Calu3 (cell line): ENCODE measurements at places on chromosomes 1 and 21. TPM values are rescaled to one million over a fixed set of nuclear protein-coding genes. Genes with fewer than 3 reads are reported as not detected.
A peak's percentile ranks its signal among the peaks of the same experiment; 100 is the strongest.

- peaks cover 22% of the 10 kb centered on the region for H3K36me3 ChIP-seq
- DNase-seq: peak; percentile 20
- H3K27me3 ChIP-seq: no peaks in the 10 kb centered on the region
- peak overlapping the region; percentile 76 for H3K27ac ChIP-seq
- H3K4me1 ChIP-seq: peaks cover 15% of the 10 kb centered on the region
- H3K4me3 ChIP-seq: peak overlapping the region; percentile 78
Measured at GRCh38 chr1:35808450-35809113, 766 bp downstream of the AGO4 start.

DNA sequence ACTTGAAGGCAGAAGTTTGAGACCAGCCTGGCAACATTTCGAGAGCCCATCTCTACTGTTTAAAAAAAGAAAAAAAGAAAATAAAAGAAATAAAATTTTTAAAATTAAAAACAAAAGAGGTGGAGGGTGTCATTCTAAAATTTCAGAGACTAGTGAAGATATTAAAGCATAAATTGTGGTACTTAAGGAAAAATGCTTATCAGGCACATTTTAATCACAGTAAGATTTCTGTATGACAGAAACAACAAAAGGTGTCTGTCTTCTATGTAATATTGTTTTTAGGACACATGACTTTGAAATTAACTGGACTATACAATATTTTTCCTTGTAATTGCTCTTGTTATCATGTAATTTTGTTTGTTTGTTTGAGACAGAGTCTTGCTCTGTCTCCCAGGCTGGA lies 4.6 kb downstream of the WASF2 start:
- H3K4me3 ChIP-seq: no peak overlapping the region
- H3K4me1 ChIP-seq: no peaks in the 10 kb centered on the region
- H3K36me3 ChIP-seq: peaks cover 18% of the 10 kb centered on the region
- DNase-seq: no peak
- H3K27me3 ChIP-seq: no peaks in the 10 kb centered on the region

- H3K27me3 ChIP-seq: no peaks in the 10 kb centered on the region
- no peak overlapping the region for H3K4me3 ChIP-seq
- H3K36me3 ChIP-seq: peaks cover 13% of the 10 kb centered on the region
- H3K27ac ChIP-seq: peak overlapping the region; percentile 84
- H3K4me1 ChIP-seq: peaks cover 63% of the 10 kb centered on the region
Measured at GRCh38 chr1:94612525-94613204, 71.1 kb upstream of the F3 start.

GRCh38 chr1:3159121-3159520 lies 90.1 kb downstream of the PRDM16 start:
- no peaks in the 10 kb centered on the region for H3K4me1 ChIP-seq
- no peak overlapping the region for H3K27ac ChIP-seq
- H3K27me3 ChIP-seq: peaks cover 16% of the 10 kb centered on the region
- no peak for DNase-seq
- no peaks in the 10 kb centered on the region for H3K36me3 ChIP-seq

DNA sequence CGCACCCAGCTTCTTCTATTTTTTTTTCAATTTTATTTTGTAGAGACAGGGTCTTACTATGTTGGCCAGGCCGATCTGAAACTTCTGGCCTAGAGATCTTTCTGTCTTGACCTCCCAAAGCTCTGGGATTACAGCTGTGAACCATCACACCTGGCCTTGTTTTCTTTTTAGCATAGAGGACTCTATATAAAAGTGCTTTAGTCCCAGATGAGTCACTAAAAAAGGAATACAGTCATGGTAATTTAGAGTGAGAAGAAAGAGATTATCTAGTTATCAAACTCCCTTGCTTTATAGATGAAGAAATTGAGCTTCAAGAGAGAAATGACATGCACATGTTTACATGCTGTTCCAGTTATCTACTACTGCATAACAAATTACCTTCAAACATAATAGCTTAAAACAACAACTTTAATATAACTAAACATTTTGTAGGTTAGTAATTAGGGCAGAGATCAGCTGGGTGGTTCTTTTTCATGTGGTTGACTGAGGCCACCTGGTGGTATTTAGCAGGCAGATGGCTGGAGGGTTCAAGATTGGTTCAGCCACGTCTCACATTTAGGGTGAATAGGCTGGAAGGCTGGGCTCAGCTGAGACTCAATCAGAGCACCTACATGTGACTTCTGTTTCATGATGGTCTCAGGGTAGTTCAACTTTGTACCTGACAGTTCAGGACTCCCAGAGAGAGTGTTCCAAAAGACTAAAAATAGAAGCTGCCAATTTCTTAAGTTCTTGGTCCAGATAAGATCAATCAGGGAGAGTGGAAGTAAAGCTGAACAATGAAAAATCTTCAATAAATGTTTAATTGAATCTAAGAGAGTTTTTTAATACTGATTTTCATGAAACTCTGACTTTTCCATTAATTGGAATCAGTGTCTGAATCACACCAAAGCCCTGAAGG lies 16.9 kb upstream of the MTF2 start:
- H3K4me1 ChIP-seq: no peaks in the 10 kb centered on the region
- H3K27ac ChIP-seq: no peak overlapping the region
- peak; percentile 47 for DNase-seq
- no peaks in the 10 kb centered on the region for H3K36me3 ChIP-seq
- no peak overlapping the region for H3K4me3 ChIP-seq
- peaks cover 13% of the 10 kb centered on the region for H3K27me3 ChIP-seq

DNA sequence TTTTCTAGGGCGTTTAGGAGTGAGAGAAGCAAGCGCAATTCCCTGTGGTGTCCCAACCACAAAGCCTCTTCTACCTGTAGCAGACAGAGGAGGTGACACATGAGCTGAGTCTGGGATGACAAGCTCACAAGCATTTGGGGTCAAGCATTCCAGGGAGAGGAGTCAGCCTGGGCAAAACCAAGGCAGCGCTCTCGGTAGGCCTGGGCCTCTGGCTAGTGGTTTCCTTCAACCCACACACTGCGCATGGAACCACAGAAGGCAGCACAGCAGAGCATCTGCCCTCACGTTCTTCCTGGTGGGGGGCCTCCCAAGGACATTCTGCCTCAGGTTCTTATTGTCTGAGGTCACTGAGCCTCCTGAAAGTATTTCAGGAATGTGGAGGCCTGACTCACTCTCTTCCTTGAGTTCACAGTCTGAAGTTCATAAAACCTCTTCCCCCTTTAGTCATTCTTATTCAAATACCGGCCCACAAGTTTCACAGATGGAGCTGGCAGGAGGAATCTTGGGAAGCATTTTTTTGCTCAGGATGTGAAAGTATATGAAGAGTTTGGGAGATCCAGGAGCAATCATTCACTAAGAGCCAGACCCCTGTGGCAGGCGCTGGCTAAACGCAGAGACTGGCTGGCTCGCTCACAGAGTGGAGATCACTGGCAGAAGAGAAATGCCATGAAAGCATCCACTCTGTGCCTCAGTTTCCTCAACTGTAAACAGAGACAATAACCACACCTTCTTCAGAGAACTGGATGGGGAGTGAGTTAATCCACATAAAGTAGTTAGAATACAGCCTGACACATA lies 26.8 kb downstream of the CCN1 start:
- H3K27ac ChIP-seq: peak overlapping the region; percentile 88
- peaks cover 41% of the 10 kb centered on the region for H3K36me3 ChIP-seq
- no peaks in the 10 kb centered on the region for H3K27me3 ChIP-seq
- DNase-seq: peak; percentile 89
- H3K4me1 ChIP-seq: peaks cover 88% of the 10 kb centered on the region

The DOP1B gene
- 7.1 and 10.3 TPM in 2 replicates for total RNA-seq

DNA sequence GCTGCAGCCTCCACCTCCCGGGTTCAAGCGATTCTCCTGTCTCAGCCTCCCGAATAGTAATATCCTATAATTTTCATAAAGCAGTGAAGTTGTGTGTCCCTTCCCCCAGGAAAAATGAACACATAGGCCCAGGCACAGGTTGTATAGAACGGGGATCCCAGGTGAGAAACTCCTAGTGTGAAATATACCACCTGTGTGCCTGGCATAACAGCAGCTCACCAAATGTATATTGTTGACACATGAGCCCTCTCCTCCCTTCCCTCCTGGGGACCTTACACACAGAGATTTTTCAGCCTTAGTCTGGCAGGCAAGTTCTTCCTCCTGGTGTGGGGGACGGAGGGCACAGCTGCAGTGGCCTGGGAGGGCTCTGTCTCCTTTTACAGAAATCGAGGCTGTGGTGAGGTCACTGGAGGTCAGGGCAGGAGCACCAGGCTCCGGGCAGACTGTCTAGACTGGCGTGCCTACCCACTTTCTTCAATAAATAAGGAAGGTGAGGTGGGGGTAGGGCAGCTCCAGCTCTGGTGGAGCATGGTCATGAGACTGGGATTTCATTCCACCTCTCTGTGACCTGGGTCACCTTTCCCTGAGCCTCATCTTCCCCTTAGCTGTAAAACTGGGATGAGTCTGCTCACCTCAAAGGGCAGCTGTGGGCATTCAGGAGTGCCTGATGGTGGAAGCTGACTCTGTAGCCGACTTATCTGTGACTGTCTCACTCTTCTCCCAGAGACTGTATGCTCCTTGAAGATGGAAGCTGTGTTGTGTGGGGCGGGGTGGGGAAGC lies 14.3 kb downstream of the RCC1 start:
- peaks cover 82% of the 10 kb centered on the region for H3K36me3 ChIP-seq
- H3K27ac ChIP-seq: no peak overlapping the region
- DNase-seq: no peak
- H3K27me3 ChIP-seq: no peaks in the 10 kb centered on the region

GRCh38 chr21:35627462-35627861 lies 432.9 kb downstream of the SETD4 start:
- H3K4me3 ChIP-seq: no peak overlapping the region
- H3K27ac ChIP-seq: no peak overlapping the region
- no peaks in the 10 kb centered on the region for H3K4me1 ChIP-seq
- no peaks in the 10 kb centered on the region for H3K36me3 ChIP-seq
- DNase-seq: no peak

GRCh38 chr1:161198897-161199431 lies at the start of gene ADAMTS4:
Gene ADAMTS4 (minus strand): TSS chr1:161199054. CDS start chr1:161198627, 427 bp downstream.
- no peak for DNase-seq
- peak within 1 kb of the TSS; percentile 40 for H3K27ac ChIP-seq
- peaks cover 25% of the 10 kb centered on the region for H3K27me3 ChIP-seq

DNA sequence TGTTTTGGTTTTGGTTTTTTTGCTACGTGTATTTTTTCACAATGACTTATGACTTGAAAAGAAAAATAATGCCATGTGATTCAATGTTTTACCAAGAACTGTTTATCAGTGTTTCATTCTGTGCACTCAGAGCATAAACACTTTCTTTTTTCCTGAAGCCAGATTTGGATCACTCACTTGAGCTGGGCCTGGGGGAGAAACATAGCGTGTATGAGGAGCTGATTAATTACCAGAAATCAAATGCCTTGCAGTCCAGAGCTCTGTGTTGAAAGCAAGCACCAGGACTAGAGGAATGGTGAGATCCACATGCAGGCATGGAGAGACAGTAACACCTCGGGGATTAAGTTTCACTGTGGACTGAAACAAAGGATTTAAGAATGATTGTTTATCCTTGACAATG lies 642.1 kb upstream of the ADGRL2 start:
- DNase-seq: no peak
- H3K4me3 ChIP-seq: no peak overlapping the region
- H3K27me3 ChIP-seq: no peaks in the 10 kb centered on the region
- no peak overlapping the region for H3K27ac ChIP-seq
- no peaks in the 10 kb centered on the region for H3K4me1 ChIP-seq

The IGSF9 gene
- 7.5 and 7.6 TPM in 2 replicates for total RNA-seq

The SLC9C2 gene
- total RNA-seq: not detected in 2 replicates

DNA sequence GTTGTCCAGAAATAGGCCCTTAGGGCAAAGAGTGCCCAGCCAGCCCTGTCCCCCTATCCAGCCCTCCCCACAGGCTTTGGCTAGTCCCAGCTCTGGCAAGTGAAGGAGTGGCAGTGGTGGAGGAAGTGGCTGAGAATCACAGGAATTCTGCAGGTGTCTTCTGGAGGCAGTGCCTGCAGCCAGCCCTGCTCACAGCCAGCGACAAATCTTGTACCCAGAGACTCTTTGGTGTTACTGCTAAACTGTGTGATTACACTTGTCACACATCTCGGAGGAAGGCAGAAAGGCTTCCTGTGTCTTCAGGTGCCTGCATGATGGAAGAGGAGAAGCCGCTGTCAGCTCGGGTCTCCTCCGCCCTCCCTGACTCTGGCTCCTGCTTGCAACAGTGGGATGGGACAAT lies 71.6 kb upstream of the GRIK3 start:
- H3K4me3 ChIP-seq: no peak overlapping the region
- no peak for DNase-seq
- H3K4me1 ChIP-seq: no peaks in the 10 kb centered on the region

DNA sequence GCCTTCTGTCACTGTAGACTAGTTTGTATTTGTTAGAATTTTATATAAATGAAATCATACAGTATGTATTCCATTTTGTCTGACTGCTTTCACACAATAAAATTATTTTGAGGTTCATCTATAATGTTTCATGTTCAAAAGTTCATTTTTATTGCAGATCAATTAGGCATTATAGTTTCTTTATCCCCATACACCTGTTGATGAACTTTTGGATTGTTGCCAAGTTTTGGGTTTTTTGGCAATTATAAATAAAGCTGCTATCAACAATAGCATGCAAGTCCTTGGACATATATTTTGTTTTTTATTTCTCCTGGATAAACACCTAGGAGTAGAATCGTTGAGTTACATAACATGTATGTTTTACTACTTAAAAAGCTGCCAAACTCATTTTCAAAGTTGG lies 47.1 kb upstream of the FAM3B start:
- no peaks in the 10 kb centered on the region for H3K27me3 ChIP-seq
- H3K4me1 ChIP-seq: no peaks in the 10 kb centered on the region
- H3K27ac ChIP-seq: no peak overlapping the region
- no peak for DNase-seq
- no peaks in the 10 kb centered on the region for H3K36me3 ChIP-seq

- H3K27me3 ChIP-seq: no peaks in the 10 kb centered on the region
- H3K36me3 ChIP-seq: no peaks in the 10 kb centered on the region
- H3K27ac ChIP-seq: no peak overlapping the region
- no peak for DNase-seq
Measured at GRCh38 chr1:6275826-6276782, 15.2 kb upstream of the GPR153 start.

The VANGL1 gene
- 22.4 and 23.1 TPM in 2 replicates for total RNA-seq

GRCh38 chr1:62082456-62083363 lies 111.9 kb upstream of the L1TD1 start:
- H3K27ac ChIP-seq: no peak overlapping the region
- DNase-seq: peak; percentile 58
- no peaks in the 10 kb centered on the region for H3K4me1 ChIP-seq
- no peaks in the 10 kb centered on the region for H3K27me3 ChIP-seq

GRCh38 chr1:119582801-119583200 lies 65.3 kb downstream of the ZNF697 start:
- H3K4me1 ChIP-seq: peaks cover 16% of the 10 kb centered on the region
- DNase-seq: peak; percentile 52
- H3K27me3 ChIP-seq: no peaks in the 10 kb centered on the region
- peak overlapping the region; percentile 43 for H3K27ac ChIP-seq
- no peak overlapping the region for H3K4me3 ChIP-seq

DNA sequence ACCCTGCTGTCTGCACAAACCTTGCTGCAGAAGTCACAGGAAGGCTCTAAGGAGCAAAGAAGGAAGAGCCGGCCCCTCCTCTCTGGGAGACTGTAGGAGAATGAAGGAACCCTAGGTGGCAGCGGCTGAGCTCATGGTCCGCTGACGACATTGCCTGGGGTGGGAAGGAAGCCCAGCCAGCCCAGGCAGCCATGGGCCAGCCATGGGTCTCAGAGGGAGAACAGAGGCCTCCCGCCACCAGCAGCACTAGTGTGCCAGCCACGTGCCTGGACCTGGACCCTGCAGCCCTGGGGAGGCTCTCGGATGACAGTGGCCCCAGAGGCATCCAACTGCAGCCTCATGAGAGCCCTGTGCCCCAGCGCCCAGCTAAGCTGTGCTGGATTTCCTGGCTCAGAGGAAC lies 49.2 kb upstream of the POFUT2 start:
- no peak for DNase-seq
- H3K4me3 ChIP-seq: no peak overlapping the region
- no peaks in the 10 kb centered on the region for H3K27me3 ChIP-seq
- peaks cover 7% of the 10 kb centered on the region for H3K4me1 ChIP-seq

- H3K27me3 ChIP-seq: no peaks in the 10 kb centered on the region
- H3K36me3 ChIP-seq: no peaks in the 10 kb centered on the region
- no peak for DNase-seq
Measured at GRCh38 chr1:206975306-206975705, 5.0 kb upstream of the FCAMR start.

The EFNA3 gene
- 1.7 and 3.4 TPM in 2 replicates for total RNA-seq

The AJAP1 gene
- not detected in 2 replicates for total RNA-seq
